ENCODE measurements at places on chromosomes 16 and 17.
A peak's percentile ranks its signal among the peaks of the same experiment; 100 is the strongest.

GRCh38 chr17:40538019-40538935, 27.0 kb downstream of the CCR7 start:
- DNase-seq = no peak

DNA sequence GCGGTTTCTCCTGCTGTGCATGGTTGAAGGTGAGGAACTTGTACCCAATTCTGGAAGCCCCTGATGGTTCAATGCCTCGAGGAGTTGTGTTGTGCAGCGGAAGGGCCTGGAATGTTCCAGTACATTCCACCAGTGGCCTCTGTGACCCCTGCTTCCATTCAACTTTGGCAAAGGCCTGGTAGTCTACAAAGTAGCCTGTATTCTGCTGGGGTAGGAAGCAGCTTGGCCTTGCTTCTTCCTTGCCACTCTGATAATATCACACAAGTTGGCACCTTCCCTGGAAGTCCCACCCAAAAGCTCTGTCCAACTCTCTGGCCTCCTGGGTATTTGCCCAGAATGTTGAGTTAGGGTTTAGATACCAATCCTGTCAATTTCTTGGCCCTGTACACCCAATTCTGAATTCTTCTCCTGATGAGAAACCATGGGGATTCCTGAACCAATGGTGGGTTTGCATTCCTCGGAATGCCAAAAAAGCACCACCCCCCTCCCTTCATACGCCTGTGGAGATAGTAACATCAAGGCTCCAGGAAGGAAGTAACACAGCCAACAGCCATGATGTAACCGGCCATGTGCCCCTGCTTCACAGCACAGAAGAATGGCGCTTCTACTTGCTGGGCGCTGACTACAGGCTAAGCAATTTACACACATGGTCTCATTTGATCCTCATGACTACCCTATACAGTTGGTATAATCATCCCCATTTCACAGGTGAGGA, 11.8 kb upstream of the FAM117A start:
- DNase-seq = peak; percentile 53

- no peak for DNase-seq
Observed at GRCh38 chr16:15749371-15749770, 99.3 kb downstream of the NDE1 start.

- DNase-seq = no peak
Observed at GRCh38 chr17:5820721-5821456, 236.6 kb upstream of the NLRP1 start.

GRCh38 chr17:17408236-17408794, 68.5 kb upstream of the MED9 start:
- DNase-seq = no peak

GRCh38 chr16:16924613-16925012, 545.7 kb downstream of the NPIPA7 start:
- DNase-seq = no peak

DNA sequence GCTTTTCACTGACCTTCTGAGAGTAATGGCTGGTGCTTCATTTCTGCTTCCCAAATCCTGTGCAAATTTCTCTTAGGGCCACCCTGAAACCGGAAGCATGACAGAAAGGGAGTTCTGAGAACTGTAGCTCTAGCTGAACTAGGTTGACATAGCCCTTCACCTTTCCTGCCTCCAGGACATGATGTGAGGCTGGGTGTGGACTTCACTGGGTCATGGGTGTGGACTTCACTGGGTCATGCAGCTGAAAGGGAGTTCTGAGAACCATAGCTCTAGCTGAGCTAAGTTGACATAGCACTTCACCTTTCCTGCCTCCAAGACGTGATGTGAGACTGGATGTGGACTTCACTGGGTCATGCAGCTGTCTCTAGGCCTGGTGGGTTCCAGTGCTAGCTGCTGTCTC, 54.3 kb upstream of the NLRP1 start:
- DNase-seq = no peak

DNA sequence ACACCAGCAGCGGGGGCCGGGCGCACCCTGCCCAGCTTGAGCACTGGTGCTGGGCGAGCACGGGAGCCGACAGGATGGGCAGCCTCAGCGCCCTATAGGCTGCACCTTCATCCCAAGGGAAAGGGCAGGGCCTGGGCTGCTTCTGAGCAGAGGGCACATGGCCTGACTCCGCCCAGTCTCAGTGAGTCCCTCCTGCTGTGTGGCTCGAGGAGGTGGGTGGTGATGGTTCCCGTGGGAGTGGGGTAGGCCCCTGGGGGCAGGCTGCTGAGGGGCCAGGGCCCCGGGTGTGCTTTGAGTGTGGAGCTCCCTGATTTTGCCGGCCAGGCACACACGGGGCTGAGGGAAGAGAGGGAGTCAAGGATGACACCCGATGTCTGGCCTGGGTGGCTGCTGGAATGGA, 37.9 kb downstream of the TSC2 start:
- no peak for DNase-seq

GRCh38 chr17:29933379-29933778, 3.4 kb upstream of the SSH2 start:
- no peak for DNase-seq

- no peak for DNase-seq
Observed at GRCh38 chr16:51408357-51408756, 257.3 kb upstream of the SALL1 start.

- no peak for DNase-seq
Observed at GRCh38 chr17:6110592-6110991, 40.4 kb downstream of the WSCD1 start.

GRCh38 chr16:87119168-87119567, 198.0 kb downstream of the C16orf95 start:
- no peak for DNase-seq
